Dermis microvascular lymphatic vessel endothelial cell (primary cell): ENCODE measurements at places on chromosomes 6 and 20.

GRCh38 chr6:165906-166305 lies 126.4 kb upstream of the DUSP22 start:
- DNase-seq, result no peak

- no peak for DNase-seq
Observed at GRCh38 chr6:100435299-100435698, 29.4 kb downstream of the SIM1 start.

DNA sequence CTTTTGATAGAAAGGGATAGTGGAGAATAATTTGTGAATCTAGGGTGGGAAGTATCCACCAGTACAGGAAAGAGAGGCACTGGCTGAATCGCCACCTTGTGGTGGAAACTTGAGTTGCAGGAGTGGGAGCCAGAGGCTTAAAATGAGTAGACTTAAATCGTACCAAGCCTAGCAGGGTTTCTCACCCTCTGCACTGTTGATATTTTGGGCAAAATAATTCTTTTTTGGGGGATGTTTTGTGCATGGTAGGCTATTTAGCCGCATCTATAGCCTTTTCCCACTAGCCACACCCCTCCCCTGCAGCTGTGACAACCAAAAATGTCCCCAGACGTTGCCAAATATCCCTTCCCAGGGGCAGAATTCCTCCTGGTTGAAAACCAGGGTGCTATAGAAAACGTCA lies 119.1 kb downstream of the DHX35 start:
- peak; percentile 68 for DNase-seq

DNA sequence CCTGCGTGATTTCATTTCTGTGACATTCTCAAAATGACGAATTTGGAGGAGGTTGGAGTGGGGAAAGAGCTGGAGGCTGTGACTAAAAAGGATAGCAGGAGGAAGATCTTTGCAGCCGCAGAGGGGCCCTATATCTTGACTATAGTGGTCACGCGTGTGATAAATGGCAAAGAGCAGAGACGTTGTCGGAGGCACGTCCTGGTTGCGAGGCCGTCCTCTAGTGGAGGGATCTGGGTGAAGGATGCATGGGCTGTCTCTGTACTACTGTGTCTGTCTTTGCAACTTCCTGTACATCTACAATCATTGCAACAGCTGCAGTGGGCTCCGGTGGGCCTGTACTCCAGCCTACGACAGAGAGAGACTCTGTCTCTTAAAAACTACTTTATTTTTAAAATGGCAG lies 76.6 kb downstream of the YTHDF1 start:
- DNase-seq, result no peak
